ENCODE measurements at places on chromosomes 2 and 18. TPM values are rescaled to one million over a fixed set of nuclear protein-coding genes. Genes with fewer than 3 reads are reported as not detected.
A peak's percentile ranks its signal among the peaks of the same experiment; 100 is the strongest.

The COLEC12 gene
- 21.2 TPM for total RNA-seq

The LIMS3 gene
- total RNA-seq, result 2.6 TPM

- no peaks in the 10 kb centered on the region for H3K27me3 ChIP-seq
- H3K4me3 ChIP-seq, result no peak overlapping the region
Measured at GRCh38 chr18:76363436-76364120, 131.5 kb downstream of the ZNF516 start.

- H3K4me1 ChIP-seq, result no peaks in the 10 kb centered on the region
- no peak overlapping the region for H3K4me3 ChIP-seq
- no peaks in the 10 kb centered on the region for H3K36me3 ChIP-seq
- no peak for ATAC-seq
- no peaks in the 10 kb centered on the region for H3K27me3 ChIP-seq
- no peak overlapping the region for H3K27ac ChIP-seq
Measured at GRCh38 chr2:149184991-149185390, 145.4 kb upstream of the LYPD6 start.

- peak overlapping the region; percentile 21 for H3K27ac ChIP-seq
- no peaks in the 10 kb centered on the region for H3K36me3 ChIP-seq
- H3K4me3 ChIP-seq, result no peak overlapping the region
- H3K27me3 ChIP-seq, result no peaks in the 10 kb centered on the region
Measured at GRCh38 chr2:236744281-236744705, 174.7 kb downstream of the ACKR3 start.

DNA sequence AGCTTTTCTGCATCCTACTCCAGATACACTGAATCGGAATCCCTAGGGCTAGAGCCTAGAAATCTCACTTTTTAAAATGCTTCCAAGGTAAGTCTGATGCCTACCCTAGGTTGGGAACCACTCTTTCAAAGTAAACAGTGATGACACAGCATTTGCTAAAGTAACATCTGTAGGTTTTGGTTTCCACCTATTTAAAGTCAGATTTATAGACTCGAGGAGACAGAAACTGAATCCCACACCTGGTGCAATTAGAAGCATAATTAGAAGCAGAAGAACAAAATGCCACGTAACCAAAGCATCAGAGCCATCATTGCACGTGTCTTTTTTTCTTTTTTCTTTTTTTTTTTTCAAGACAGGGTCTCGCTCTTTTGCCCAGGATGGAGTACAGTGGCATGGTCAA lies 40.9 kb downstream of the PDK1 start:
- no peak overlapping the region for H3K27ac ChIP-seq
- no peaks in the 10 kb centered on the region for H3K36me3 ChIP-seq
- H3K27me3 ChIP-seq, result no peaks in the 10 kb centered on the region
- no peak for ATAC-seq

- no peak overlapping the region for H3K4me3 ChIP-seq
- H3K4me1 ChIP-seq, result no peaks in the 10 kb centered on the region
- ATAC-seq, result no peak
- no peak overlapping the region for H3K27ac ChIP-seq
- no peaks in the 10 kb centered on the region for H3K36me3 ChIP-seq
Measured at GRCh38 chr2:150129921-150130575, 357.4 kb downstream of the RND3 start.

DNA sequence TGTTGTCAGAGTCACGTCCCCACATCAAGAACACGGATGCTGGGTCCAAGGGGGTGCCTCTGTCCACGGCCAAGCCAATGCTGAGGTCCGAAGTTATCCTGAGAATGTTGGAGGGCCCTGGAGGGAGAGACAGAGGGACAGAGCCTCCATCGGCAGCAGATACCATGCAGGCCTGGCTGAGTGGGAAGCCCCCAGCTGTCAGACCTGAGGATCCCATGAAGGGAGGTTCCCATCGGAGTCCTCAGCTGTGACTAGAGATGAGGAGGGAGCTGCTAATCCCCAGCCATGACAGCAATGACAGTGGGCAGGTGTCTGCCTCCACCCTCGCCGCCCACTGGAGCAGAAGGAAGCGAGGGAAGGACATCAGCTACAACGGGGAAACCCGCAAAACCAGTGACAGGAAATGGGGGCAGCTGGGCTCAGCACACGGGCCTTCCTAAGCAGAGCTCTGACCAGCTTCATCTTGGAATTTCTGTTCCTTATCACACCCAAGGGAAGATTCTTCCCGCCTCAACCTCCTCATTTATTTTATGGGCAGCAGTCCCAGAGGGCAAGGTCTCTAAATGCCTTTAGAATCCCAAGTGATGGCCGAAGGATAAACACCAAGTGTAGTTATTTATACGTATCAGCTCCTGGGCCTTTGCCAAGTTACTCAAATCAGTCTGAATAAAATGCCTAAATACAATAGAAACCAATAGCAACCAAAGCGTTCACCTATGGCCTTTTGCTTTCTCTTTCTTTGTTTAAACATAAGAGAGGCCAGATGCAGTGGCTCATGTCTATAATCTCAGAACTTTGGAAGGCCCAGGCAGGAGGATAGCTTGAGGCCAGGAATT lies 32.2 kb downstream of the FAM178B start:
- H3K4me1 ChIP-seq, result peaks cover 64% of the 10 kb centered on the region
- H3K27ac ChIP-seq, result peak overlapping the region; percentile 84
- no peak overlapping the region for H3K4me3 ChIP-seq
- ATAC-seq, result no peak
- H3K27me3 ChIP-seq, result no peaks in the 10 kb centered on the region

- no peaks in the 10 kb centered on the region for H3K4me1 ChIP-seq
- H3K27ac ChIP-seq, result no peak overlapping the region
- H3K27me3 ChIP-seq, result peaks cover 16% of the 10 kb centered on the region
- H3K36me3 ChIP-seq, result no peaks in the 10 kb centered on the region
- H3K4me3 ChIP-seq, result no peak overlapping the region
Measured at GRCh38 chr2:29398384-29399237, 283.4 kb downstream of the CLIP4 start.

DNA sequence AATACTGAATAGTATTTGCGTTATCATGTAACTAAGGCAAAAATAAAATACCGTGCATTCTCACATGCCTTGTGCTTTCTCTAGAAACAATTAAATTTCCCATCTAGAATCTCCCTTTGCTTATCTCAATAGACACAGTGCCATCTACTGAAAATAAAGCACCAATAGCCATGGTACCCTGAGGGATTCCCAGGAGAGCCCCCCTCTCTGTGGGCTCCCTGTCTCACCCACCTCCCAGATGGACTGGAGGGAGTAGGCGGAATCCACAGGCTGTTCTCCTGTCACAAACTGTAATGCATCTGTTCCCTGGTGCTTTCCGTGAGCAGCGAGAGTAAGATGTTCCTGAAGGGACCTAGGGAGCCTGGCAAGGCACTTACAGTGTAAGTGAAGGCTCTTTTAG lies 112.4 kb upstream of the UPP2 start:
- H3K36me3 ChIP-seq, result no peaks in the 10 kb centered on the region
- H3K27ac ChIP-seq, result no peak overlapping the region
- no peak for ATAC-seq
- H3K27me3 ChIP-seq, result no peaks in the 10 kb centered on the region

- no peaks in the 10 kb centered on the region for H3K4me1 ChIP-seq
- no peak overlapping the region for H3K27ac ChIP-seq
- ATAC-seq, result no peak
- no peak overlapping the region for H3K4me3 ChIP-seq
- no peaks in the 10 kb centered on the region for H3K27me3 ChIP-seq
Measured at GRCh38 chr2:120279708-120280107, 27.1 kb downstream of the RALB start.

GRCh38 chr18:13499803-13500202 lies 226.6 kb downstream of the FAM210A start:
- H3K36me3 ChIP-seq, result no peaks in the 10 kb centered on the region
- no peak for ATAC-seq

GRCh38 chr18:50301074-50301473 lies 13.6 kb upstream of the CXXC1 start:
- no peaks in the 10 kb centered on the region for H3K36me3 ChIP-seq
- H3K27me3 ChIP-seq, result peaks cover 61% of the 10 kb centered on the region
- H3K4me3 ChIP-seq, result no peak overlapping the region
- peaks cover 6% of the 10 kb centered on the region for H3K4me1 ChIP-seq

DNA sequence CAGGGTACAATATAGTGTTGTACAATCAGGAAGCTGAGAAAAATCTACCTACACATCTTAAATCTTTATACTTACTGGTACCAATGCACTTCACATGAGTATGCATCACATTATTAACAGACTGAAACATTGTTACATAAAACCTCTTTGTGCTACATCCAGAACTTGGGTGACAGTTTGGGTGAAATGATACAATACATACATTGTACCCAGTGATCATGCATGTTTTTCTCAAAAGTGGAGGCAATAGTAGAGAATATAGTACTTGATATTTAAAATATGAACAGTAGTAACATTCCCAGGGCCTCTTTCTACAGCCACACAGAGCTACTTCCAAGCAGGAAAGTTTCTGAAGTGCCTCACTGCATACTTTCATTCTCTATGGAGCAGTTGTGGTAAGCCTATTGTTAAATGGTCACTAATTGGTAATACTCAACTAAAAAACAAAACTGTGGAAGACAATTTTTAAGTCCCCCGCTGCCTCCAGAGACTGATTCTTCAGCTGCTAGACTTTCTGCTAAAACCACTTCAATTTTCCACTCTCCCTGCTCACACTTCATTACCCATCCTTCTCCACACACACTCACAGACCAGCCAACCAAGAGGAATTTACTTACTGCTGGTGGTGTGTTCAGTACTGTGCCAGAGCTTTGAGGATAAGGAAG lies 22.9 kb upstream of the GRB14 start:
- H3K36me3 ChIP-seq, result no peaks in the 10 kb centered on the region
- ATAC-seq, result no peak
- H3K4me1 ChIP-seq, result no peaks in the 10 kb centered on the region
- H3K27ac ChIP-seq, result no peak overlapping the region
- no peak overlapping the region for H3K4me3 ChIP-seq

DNA sequence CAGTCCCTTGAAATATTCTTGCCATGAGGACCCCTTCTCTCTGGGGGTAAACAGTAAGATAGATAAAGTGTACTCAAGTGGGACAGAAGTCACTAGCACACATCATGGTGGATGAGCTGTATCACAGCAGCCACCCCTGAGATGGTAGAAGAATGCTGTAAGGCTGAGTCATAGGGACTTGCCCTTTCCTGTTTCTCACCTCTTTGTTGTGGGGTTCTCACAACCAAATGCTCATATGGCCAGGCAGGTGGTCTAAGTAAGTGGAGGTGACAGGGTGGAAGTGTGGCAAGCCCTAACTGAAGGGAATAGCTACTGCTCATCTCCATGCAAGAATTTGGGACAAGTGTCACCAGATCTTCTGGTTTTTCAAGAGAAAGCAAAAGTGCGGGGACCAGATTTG lies 202.7 kb upstream of the SLC14A2 start:
- ATAC-seq, result no peak
- no peak overlapping the region for H3K27ac ChIP-seq
- H3K4me3 ChIP-seq, result no peak overlapping the region
- H3K36me3 ChIP-seq, result no peaks in the 10 kb centered on the region
- H3K4me1 ChIP-seq, result no peaks in the 10 kb centered on the region

- H3K27ac ChIP-seq, result no peak overlapping the region
- ATAC-seq, result no peak
- H3K36me3 ChIP-seq, result no peaks in the 10 kb centered on the region
- no peak overlapping the region for H3K4me3 ChIP-seq
- H3K4me1 ChIP-seq, result no peaks in the 10 kb centered on the region
- H3K27me3 ChIP-seq, result no peaks in the 10 kb centered on the region
Measured at GRCh38 chr18:48290162-48290926, 118.8 kb downstream of the ZBTB7C start.

DNA sequence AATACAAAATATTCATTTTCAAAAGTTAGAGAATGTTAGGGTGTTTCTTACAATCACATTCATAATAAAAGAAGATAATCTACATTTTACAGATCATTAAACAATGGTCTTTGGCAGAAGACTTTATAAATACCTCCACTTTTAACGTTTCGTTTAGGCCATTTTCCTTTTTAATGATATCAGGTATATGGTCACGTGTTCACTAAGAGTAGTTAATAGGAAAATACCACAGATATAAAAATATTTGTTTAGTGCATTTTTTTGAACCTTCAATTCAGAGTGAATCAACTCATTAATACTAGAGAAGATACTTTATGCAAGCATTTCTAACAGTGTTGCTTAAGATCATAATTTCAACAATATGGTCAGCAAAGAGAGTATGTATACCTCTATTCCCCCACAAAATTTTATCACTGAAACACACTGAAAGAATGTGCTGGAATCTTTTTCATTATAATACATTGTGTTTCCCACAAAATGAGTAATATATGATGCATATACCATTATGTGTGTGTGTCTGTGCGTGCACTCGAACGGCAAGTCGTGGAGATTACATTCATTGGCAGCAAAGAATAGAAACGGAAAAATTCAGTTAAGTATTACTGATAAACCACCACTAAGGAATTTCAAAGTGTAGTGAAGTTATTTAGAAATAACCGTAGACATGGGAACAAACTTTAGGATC lies 319.9 kb upstream of the THUMPD2 start:
- no peak for ATAC-seq
- H3K27ac ChIP-seq, result no peak overlapping the region
- no peaks in the 10 kb centered on the region for H3K36me3 ChIP-seq
- no peaks in the 10 kb centered on the region for H3K27me3 ChIP-seq
